GM10248 (cell line): ENCODE measurements at places on chromosomes 5 and 9.

GRCh38 chr9:132572921-132573320 is 9.5 kb upstream of the BARHL1 start:
- no peak for DNase-seq

DNA sequence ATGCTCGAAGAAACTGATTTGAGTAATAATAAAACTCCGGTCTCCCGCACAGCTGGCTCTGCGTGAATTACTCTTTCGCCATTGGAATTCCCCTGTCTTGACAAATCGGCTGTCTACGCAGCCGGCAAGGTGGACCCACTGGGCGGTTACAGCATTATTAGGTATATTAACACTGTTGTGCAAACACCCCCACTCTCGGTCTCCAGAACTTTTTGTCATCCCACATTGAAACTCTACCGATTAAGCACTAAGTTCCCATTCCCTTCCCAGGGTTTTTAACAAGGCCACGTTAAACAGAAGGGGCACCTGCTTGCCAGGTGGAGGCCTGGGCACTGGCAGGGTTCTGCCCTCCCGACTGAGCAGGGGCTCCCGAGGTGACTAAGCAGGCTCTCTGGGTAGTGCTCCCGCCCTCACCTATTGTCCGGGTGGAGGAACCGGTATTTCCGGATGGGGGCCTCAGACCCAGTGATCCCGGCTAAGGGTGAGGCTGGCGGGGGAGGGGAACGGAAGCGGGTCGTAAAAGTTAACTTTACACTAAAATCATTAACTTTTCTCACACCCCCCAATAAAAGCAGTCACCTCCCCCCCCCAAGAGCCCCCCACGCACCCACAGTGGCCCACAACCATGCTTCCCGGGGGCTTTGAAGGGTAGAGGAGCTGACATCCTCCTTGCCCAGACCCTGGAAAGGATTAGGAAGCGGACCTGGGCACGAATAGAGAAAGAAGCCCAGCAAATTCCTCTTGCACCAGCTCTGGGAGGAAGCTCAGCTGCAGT is 53.5 kb upstream of the TJP2 start:
- DNase-seq: peak; percentile 47

GRCh38 chr5:119290161-119290569 is 65.7 kb upstream of the TNFAIP8 start:
- DNase-seq: peak; percentile 29

DNA sequence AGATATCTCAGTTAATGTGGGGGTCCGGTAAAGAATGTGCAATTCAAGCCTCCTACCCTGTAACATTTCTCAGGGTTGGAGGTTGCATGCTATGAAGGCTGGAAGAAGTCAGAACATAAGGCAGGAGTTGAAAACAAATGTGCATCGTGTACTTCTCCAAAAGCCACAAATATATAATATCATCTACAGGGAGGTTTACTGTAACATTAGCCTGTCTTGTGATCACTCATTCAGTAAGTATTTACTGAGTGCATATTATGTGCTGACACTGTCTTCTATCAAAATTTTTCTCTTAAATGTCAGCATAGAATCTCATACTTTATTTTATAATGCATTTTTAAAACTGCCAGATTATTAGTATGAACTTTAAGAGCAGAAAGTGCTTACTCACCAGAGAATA is 105.6 kb upstream of the ZNF366 start:
- no peak for DNase-seq

DNA sequence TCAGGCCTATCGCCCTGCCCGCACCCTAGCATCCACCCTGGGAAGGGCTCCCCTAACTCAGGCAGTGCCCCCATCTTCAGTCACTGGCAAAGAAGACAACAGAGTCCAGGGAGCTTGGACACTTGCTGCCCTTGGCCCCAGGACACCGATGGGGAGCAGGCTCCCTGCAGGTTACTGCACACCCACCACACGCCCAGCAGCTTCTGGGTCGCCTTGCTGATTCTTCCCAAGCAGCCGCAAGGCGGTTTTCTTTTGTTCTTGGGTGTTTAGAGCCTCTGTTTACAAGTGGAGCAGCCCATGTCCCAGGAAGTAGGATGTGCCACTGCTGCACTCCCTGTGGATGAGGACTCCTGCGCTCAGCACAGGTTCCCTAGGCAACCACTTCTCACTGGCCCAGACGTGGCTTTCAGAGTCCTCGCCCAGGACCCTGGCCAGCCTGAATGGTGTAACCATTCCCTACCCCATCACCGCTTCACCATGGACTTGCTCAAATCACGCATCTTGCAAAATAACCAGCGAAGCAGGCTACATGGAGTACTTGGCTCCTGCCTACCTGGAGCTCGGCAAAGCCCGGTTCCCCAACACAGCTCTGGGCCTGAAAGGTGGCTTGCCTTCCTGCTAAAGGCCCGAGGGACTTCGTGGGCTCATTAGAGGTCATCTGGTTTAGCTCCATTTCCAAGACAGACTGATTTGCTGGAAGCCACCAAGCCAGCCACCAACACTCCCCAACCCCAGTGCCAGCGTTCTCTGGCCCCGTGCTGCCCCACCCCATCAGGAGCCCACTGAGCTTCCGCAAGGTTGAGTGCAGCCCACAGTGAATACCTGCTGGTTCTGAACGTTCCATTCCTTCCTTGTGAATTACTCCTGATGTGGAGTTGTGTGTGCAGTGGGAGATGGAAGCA is 60.0 kb downstream of the PSMB7 start:
- peak; percentile 8 for DNase-seq

GRCh38 chr9:118170032-118170955 is 466.1 kb downstream of the TLR4 start:
- DNase-seq: peak; percentile 7

DNA sequence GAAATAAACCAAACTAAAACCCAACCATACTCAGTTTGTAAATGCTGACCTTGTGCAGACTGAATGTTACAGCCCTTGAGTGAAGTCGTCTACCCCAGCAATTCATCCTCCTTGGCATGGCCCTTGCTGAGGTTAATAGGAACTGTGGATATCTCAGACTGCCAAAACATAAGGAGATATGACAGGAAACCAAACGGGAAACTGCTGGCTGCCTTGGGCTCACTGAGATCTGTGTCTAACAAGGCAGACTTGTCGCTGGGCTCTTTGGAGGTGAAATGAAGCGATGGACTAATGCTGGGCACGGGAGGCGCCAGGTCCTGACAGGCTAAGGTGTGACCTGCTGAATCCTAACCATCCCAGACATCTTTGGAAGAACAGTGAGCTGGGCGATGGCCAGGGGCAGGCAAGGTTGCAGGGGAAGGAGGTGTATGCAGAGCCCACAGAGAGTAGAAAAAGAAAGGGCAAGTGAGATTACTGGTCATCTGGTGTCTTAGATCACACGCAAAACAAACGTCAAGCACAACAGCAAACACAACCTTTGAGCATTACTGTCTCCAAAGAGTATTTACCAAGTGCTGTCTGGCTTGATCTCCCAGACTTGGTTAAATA is 44.6 kb upstream of the ALDH1A1 start:
- DNase-seq: no peak

DNA sequence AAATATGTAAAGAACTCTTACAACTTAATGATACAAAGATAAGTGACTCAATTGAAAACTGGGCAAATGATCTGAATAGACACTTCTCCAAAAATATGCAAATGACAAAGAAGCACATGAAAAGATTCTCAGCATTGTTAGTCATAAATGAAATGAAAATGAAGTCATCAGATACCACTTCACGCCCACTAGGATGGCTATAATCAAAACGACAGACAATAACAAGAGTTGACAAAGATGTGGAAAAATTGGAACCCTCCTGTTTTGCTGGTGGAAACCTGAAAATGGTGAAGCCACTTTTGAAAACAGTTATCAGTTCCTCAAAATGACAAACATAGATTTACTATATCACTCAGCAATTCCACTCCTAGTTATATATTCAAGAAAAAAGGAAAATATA is 7.9 kb upstream of the SYK start:
- no peak for DNase-seq

GRCh38 chr5:54091307-54092130 is 218.9 kb downstream of the ARL15 start:
- no peak for DNase-seq

DNA sequence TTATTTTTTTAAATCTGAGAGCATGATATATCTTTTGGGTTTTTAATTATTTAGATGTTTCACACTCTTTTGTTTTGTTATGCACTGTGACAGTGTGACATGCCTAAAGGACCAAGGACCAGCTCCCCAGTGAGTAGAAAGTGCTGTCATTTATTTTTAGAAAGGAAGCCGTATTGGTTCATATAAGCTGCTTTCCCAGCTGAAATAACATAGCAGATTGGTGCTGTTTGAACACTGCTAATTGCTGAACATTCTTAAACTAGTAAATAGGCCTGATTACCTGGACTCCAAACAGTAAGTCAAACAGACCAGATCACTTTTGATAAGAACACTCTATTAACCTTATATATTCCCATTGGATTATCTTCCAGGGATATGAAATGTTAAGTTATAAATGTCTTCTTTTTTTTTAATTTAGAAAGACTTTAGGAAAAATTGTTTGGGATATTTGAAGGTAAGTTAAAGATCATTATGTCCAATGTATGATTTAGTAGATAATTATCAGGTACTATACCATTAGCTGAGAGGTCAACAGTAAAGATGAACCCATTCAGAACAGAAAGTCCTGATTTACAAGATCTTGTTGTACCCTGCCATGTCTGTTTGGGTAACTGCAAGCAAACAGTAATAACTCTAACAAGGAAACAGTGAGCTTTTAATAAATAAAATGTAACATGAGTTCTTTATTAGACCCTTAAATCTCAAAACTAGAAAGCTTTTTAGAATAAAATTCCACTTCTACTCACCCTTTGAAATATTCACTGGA is 27.8 kb upstream of the ELL2 start:
- no peak for DNase-seq

DNA sequence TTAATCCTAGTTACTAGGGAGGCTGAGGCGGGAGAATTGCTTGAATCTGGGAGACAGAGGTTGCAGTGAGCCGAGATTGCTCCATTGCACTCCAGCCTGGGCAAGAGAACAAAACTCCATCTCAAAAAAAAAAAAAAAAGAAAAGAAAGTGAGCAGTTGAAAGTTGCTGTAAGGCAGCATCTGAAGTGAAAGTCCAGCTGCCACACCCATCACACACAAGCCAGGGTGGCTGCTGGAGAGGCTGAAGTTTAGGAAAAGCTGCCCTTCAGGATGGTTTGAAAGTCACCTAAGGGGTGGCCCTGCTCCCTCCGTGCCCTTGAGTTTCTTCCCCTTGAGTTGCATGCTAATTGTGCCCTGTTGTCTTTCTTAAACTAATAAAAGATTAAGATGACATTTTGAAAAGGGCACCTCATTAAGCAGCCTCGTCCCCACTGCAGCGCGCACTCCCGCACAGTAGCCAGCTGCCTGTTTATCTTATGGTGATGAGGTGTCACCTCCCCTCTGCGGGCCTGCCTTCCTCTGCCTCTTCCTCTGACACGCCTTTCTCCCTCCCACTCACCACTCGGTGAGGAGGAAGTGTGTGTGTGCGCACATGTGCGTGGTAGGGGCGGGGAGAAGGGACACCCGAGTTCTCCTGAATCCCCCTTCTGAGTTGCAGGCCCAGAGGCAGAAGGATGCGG is 104.2 kb upstream of the PANK3 start:
- DNase-seq: no peak

- DNase-seq: no peak
Measured at GRCh38 chr9:77763566-77763965, 115.4 kb upstream of the GNA14 start.

GRCh38 chr5:125412561-125413495 is 666.4 kb upstream of the ZNF608 start:
- DNase-seq: peak; percentile 30

DNA sequence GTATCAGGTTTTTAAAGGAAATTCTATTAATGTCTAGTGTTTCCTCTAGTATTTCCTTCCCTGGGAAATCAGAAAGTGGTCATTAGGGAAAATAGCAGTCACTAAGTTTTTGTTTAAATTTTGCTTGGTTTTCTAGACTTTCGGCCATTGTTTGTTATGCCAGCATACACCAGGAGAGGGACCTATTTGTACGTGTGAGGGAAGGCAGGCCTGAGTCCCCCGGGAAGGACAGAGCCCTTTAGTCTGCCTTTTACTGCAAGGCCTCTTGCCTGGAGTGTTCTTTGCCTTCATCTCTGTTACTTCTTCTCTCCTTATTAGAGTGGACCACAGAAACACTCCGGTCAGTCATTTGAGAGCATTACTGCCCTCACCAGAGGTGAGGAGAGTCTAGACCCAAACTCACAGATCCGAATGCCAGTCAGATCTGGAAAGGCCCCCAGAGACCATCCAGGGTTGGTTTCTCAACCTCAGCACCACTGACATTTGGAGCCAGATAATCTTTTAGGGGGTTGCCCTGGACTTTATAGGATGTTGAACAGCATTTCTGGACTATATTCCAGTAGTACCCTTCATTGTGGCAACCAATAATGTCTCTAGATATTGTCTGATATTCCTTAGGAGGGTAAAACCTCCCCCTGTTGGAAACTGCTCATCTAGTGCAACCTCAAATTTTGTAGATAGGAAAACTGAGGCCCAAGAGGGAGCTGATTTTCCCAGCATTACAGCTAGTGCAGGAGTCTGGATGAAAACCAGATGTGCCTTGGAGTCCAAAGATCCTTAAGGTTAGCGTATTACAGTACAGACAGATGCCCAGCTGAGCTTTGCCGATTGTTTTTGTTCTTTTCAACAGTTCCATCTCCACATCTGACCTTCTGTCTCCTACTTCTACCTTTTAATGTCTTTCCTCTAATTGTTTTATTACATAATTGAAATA is 93.0 kb upstream of the NIPAL4 start:
- no peak for DNase-seq

DNA sequence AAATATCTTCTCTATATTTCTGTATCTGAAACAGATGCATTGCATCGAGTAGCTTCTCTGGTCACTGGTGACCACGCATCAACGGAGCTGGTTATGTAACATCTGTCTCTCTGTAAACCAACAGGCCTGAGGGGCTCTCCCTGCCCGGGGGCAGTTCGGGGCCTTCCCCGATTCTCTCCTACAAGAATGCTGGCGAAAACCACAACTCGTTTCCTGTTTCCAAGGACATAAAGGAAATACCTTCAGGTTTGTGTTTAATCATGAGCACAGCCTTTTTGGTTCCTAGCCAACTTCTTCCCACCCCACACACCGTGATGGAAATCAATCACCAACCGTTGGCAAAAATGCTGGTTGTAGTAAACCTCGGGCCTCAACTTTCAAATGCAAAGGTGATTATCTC is 25.1 kb downstream of the GDNF start:
- DNase-seq: peak; percentile 39

DNA sequence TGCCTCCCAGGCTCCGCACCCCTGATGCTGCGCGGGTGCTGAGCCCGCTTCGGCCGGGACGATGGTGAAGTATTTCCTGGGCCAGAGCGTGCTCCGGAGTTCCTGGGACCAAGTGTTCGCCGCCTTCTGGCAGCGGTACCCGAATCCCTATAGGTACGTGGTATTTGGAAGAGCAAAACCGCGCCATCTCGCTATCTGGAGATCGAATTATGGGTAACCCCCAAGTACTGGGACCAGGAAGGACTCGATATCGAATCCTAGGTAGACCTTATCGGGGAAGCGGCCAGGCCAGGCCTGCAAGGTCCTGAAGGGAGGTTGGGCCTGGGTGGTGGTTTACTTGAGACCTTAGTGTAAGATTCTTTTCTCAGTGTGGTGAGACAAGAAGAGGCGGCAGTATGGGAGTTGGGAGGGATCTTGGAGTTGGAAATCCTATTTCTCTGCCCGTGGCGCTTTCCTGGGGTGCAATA is 359 bp downstream of the PRELID1 start:
- no peak for DNase-seq
